ENCODE measurements at places on chromosomes 13 and 19. TPM values are rescaled to one million over a fixed set of nuclear protein-coding genes. Genes with fewer than 3 reads are reported as not detected.

- H3K27me3 ChIP-seq = no peaks in the 10 kb centered on the region
- H3K36me3 ChIP-seq = no peaks in the 10 kb centered on the region
- H3K27ac ChIP-seq = no peak overlapping the region
- DNase-seq = no peak
- H3K4me3 ChIP-seq = no peak overlapping the region
Measured at GRCh38 chr19:9700229-9700981, 25.5 kb upstream of the ZNF562 start.

Gene MBD3
- 71.9 TPM for total RNA-seq

DNA sequence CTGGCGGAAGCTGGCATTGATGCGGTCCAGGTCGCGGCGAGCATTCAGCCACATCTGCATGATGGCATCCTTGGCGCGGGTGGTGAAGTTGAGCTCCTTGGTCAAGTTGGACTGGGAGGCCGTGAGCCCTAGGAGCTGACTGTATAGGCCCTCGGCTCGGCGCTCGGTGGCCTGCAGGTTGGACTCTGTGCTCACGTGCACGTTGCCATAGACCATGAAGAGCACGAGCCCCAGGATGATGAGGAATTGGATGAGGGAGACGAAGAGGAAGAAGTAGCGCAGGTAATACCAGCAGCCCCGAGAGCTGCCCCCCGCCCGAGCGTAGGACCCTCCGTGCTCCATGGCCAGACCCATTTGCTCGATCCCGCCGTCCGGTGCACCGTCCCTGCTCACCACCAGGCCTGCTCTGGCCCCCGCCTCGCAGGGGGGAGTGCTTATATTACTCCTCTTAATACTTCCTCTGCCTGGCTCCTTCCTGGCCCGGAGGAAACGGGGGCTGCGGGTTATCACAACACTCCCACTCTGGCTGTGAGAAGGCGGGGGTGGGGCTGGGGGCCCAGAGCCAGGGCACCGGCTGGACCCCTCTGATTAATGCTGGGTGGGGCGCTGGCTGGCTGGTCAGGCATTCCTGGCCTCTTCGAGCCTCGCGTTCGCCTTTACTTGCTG, at the start of gene PLVAP:
PLVAP (minus strand) TSS at position 408 of the 666 bp plus-strand sequence; CDS start at position 354, 54 bp downstream.
- no peak within 1 kb of the TSS for H3K4me3 ChIP-seq
- H3K4me1 ChIP-seq = peaks cover 5% of the 10 kb centered on the region
- H3K27me3 ChIP-seq = no peaks in the 10 kb centered on the region
- no peak within 1 kb of the TSS for H3K27ac ChIP-seq

DNA sequence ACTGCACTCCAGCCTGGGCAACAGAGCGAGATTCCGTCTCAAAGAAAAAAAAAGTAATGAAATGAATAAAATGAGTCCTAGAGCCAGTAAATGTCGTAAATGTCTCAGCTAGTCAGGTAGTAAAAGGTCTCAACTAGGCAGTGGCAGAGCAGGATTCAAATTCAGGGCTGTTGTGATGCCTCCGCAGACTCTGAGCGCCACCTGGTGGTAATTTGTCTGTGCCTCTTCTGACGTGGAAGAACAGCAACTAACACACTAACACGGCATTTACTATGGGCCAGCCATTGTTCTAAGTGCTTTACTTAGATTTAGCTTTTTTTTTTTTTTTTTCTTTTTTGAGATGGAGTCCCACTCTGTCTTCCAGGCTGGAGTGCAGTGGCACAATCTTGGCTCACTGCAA, 30.2 kb downstream of the CYP2F1 start:
- no peaks in the 10 kb centered on the region for H3K4me1 ChIP-seq
- no peaks in the 10 kb centered on the region for H3K36me3 ChIP-seq
- H3K27ac ChIP-seq = no peak overlapping the region
- H3K4me3 ChIP-seq = no peak overlapping the region
- H3K27me3 ChIP-seq = no peaks in the 10 kb centered on the region

- no peak overlapping the region for H3K4me3 ChIP-seq
- H3K27ac ChIP-seq = no peak overlapping the region
- H3K27me3 ChIP-seq = no peaks in the 10 kb centered on the region
- no peaks in the 10 kb centered on the region for H3K36me3 ChIP-seq
- peaks cover 6% of the 10 kb centered on the region for H3K4me1 ChIP-seq
Measured at GRCh38 chr13:33740134-33740538, 77.8 kb upstream of the RFC3 start.

Gene FXYD7
- total RNA-seq = not detected

Gene LHB
- not detected for total RNA-seq

Gene NR2C2AP
- 5.1 TPM for total RNA-seq

GRCh38 chr13:98581971-98582702, 5.2 kb upstream of the STK24 start:
- DNase-seq = peak; percentile 75
- no peak overlapping the region for H3K4me3 ChIP-seq
- H3K36me3 ChIP-seq = no peaks in the 10 kb centered on the region
- H3K27me3 ChIP-seq = no peaks in the 10 kb centered on the region
- peak overlapping the region; percentile 14 for H3K27ac ChIP-seq

- no peaks in the 10 kb centered on the region for H3K4me1 ChIP-seq
- H3K27me3 ChIP-seq = no peaks in the 10 kb centered on the region
- DNase-seq = no peak
- H3K36me3 ChIP-seq = no peaks in the 10 kb centered on the region
- no peak overlapping the region for H3K27ac ChIP-seq
- H3K4me3 ChIP-seq = no peak overlapping the region
Measured at GRCh38 chr19:30855442-30855841, 483.3 kb downstream of the ZNF536 start.

- H3K27me3 ChIP-seq = peaks cover 4% of the 10 kb centered on the region
- H3K4me3 ChIP-seq = peak within 1 kb of the TSS; percentile 89
- peaks cover 4% of the 10 kb centered on the region for H3K4me1 ChIP-seq
- peak; percentile 60 for DNase-seq
- H3K27ac ChIP-seq = no peak within 1 kb of the TSS
- no peaks in the 10 kb centered on the region for H3K36me3 ChIP-seq
Measured at GRCh38 chr13:110561344-110562035, at the start of gene RAB20. TSS of gene RAB20 (minus strand) at chr13:110561722. CDS start at chr13:110561519, 203 bp downstream.

Gene FFAR3
- not detected for total RNA-seq

Gene CPT1C
- total RNA-seq = 33.6 TPM

Gene KLK15
- not detected for total RNA-seq

DNA sequence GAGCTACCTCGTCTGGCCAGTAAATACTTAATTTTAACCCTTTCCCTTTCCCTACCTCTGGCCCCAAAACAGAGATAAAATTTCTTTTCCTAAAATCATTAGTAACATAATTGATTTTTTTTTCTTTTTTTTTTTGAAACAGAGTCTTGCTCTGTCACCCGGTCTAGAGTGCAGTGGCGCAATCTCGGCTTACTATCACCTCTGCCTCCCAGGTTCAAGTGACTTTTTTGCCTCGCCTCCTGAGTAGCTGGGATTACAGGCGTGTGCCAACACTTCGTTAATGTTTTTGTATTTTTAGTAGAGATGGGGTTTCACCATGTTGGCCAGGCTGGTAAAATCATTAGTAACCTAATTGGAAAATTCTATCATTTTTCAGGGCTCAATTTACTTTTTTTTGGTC, 10.4 kb upstream of the TRIM13 start:
- H3K27me3 ChIP-seq = no peaks in the 10 kb centered on the region
- no peak for DNase-seq
- no peak overlapping the region for H3K27ac ChIP-seq
- peaks cover 4% of the 10 kb centered on the region for H3K36me3 ChIP-seq
- no peaks in the 10 kb centered on the region for H3K4me1 ChIP-seq

DNA sequence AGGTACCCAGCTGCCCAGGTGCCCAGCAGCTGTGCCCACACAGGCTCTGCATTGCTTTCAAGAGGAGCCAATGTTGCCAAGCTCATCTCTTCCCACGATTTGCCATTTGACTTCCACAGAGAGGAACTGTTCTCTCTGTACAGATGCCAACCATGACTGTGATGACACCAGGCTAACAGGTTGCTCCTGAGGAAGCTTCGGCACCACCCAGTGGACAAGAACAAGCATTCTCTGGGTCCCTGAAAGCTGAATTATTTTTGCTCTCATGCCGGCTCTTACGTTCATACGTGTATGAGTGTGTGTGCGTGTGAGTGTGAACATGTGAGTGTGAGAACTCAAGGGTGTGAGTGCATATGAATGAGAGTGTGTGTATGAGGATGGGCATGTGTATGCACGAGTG, 535.2 kb downstream of the LIG4 start:
- H3K4me1 ChIP-seq = no peaks in the 10 kb centered on the region
- DNase-seq = no peak
- H3K36me3 ChIP-seq = no peaks in the 10 kb centered on the region
- H3K4me3 ChIP-seq = no peak overlapping the region
- H3K27ac ChIP-seq = no peak overlapping the region

DNA sequence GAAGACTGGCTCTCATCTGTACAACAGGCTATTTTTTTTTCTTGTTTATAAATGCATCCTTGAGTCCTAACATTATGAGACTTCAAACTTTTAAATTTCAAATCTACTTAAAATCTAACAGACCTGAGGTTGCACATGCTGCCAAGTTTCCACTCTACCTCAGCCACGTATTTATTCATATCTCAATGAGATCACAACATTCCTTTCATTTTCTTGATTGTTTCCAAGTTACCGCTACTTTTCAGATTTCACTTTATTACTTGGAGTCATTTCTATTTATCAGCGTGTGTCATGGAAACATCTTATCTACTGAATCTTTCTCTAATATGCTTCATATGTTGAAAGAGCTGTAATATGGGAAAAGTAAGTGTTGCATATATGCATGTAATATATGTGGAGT, 1257.5 kb upstream of the ATXN8OS start:
- DNase-seq = peak; percentile 74
- peak overlapping the region; percentile 59 for H3K27ac ChIP-seq
- no peak overlapping the region for H3K4me3 ChIP-seq
- no peaks in the 10 kb centered on the region for H3K36me3 ChIP-seq
- no peaks in the 10 kb centered on the region for H3K27me3 ChIP-seq
- H3K4me1 ChIP-seq = peaks cover 6% of the 10 kb centered on the region

- peak overlapping the region; percentile 73 for H3K4me3 ChIP-seq
- H3K27me3 ChIP-seq = peaks cover 25% of the 10 kb centered on the region
- no peaks in the 10 kb centered on the region for H3K36me3 ChIP-seq
- DNase-seq = peak; percentile 14
Measured at GRCh38 chr13:83879431-83880171, 2.7 kb downstream of the SLITRK1 start.

Gene ZSWIM9
- 4.7 TPM for total RNA-seq

Gene ZNF729
- total RNA-seq = not detected

Gene JSRP1
- 1.3 TPM for total RNA-seq

Gene CEACAM6
- total RNA-seq = not detected

- H3K4me3 ChIP-seq = no peak overlapping the region
- H3K27ac ChIP-seq = no peak overlapping the region
- H3K36me3 ChIP-seq = no peaks in the 10 kb centered on the region
- peaks cover 3% of the 10 kb centered on the region for H3K27me3 ChIP-seq
- H3K4me1 ChIP-seq = peaks cover 16% of the 10 kb centered on the region
Measured at GRCh38 chr19:2630352-2631001, 72.0 kb downstream of the GNG7 start.

DNA sequence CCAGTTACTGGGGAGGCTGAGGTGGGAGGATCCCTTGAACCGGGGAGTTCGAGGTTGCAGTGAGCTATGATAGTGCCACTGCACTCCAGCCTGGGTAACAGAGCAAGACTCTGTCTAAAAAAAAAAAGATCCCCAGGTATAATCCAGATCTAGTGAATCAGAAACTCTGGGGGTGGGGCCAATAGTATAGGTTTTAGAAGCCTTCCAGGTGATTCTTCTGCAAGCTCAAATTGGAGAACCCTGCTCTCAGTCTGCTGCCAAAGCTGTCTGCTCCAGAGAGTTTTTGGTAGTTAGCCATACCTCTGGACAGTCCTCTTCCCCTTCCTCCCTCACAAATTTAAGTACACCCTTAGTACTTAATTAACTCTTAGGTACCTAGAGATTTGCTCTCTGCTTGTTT, 28.0 kb downstream of the SERP2 start:
- peaks cover 19% of the 10 kb centered on the region for H3K4me1 ChIP-seq
- no peaks in the 10 kb centered on the region for H3K27me3 ChIP-seq
- no peak overlapping the region for H3K27ac ChIP-seq
- H3K4me3 ChIP-seq = no peak overlapping the region
- H3K36me3 ChIP-seq = no peaks in the 10 kb centered on the region

DNA sequence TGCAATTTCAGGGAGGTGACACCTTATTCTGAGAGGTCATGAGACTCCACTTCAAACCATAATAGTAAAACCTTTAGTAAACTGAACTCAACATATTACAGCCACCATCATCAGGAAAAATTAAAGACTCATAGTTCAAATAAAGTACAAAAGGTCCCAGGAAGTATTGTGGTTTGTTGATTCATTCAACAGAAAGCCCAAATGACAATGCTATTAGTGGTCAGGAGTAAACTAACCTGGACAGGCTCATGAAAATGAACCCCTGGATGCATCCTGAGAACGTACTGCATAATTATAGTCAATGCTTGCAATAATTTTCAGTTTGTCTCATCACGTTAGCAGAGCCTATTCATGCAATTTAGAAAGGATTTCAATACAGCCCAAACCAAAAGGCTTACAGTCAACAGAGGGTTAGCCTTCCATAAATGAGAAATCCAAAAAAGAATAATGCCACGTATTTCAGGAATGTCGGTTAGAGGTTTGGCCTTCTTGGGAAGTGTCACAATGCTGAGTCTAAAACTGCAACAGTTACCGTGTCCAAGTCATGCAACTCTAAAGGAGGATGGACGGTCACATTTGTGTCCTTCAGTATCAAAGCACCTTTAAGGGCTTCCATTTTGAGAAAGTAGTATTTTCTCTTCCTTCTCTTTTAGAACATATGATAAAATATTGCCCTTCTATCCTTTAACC, 280.8 kb downstream of the ABCC4 start:
- no peaks in the 10 kb centered on the region for H3K27me3 ChIP-seq
- no peak overlapping the region for H3K27ac ChIP-seq
- H3K36me3 ChIP-seq = no peaks in the 10 kb centered on the region
- DNase-seq = peak; percentile 52

DNA sequence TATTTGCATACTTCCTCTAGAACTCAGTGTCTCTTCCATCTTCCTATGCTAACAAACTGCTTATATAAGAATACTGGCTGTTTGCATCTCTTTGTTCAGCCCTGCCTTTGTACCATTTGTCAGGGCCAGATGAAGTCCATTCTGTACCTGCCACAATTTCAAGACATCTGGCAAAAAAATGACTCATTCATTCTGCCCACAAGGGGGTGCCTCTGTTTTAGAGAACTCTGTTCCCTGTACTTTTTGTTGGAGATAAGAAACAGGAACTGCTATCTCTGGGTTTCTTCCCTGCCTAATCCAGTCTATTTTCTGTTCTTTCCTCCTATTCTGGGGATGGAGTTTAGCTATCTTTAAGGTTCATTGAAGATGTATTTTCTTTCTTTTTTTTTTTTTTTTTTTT, 23.0 kb downstream of the ZNF568 start:
- DNase-seq = peak; percentile 4
- H3K4me1 ChIP-seq = no peaks in the 10 kb centered on the region
- H3K27ac ChIP-seq = no peak overlapping the region
- H3K4me3 ChIP-seq = no peak overlapping the region
- peaks cover 26% of the 10 kb centered on the region for H3K36me3 ChIP-seq

Gene AMER2
- total RNA-seq = 0.02 TPM

- no peak for DNase-seq
- no peaks in the 10 kb centered on the region for H3K27me3 ChIP-seq
- H3K36me3 ChIP-seq = no peaks in the 10 kb centered on the region
- H3K4me1 ChIP-seq = peaks cover 13% of the 10 kb centered on the region
Measured at GRCh38 chr13:44015811-44016210, 136.1 kb downstream of the LACC1 start.

Measured in astrocyte (in vitro differentiated cells and primary cell).